ENCODE measurements at places on chromosomes 2 and 18.

- H3K36me3 ChIP-seq, result no peaks in the 10 kb centered on the region
- no peak overlapping the region for H3K4me3 ChIP-seq
- H3K27me3 ChIP-seq, result peaks cover 4% of the 10 kb centered on the region
Observed at GRCh38 chr2:67260343-67261277, 136.5 kb upstream of the ETAA1 start.

DNA sequence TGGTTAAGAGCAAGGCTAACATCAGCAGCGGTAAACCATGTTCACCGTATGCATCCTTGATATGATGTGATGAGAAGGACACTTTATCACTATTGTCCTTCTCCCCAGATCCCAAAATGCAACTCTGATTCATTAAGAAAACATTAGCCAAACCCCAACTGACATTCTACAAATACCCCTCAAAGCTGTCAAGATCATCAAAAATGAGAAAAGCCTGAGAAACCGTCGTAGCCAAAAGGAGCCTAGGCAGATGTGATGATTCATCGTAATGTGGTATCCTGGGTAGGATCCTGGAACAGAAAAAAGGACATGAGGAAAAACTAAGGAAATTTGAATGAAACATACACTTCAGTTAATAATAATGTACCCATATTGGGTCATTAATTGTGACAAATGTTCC, 67.3 kb upstream of the ST6GAL2 start:
- no peak overlapping the region for H3K4me3 ChIP-seq
- no peaks in the 10 kb centered on the region for H3K27me3 ChIP-seq
- H3K36me3 ChIP-seq, result peaks cover 6% of the 10 kb centered on the region
- DNase-seq, result no peak
- no peak overlapping the region for H3K27ac ChIP-seq

GRCh38 chr2:109268916-109269315, 139.9 kb downstream of the SH3RF3 start:
- no peak for DNase-seq
- peaks cover 10% of the 10 kb centered on the region for H3K27me3 ChIP-seq
- peaks cover 61% of the 10 kb centered on the region for H3K4me1 ChIP-seq
- no peak overlapping the region for H3K4me3 ChIP-seq
- H3K27ac ChIP-seq, result no peak overlapping the region
- H3K36me3 ChIP-seq, result no peaks in the 10 kb centered on the region

DNA sequence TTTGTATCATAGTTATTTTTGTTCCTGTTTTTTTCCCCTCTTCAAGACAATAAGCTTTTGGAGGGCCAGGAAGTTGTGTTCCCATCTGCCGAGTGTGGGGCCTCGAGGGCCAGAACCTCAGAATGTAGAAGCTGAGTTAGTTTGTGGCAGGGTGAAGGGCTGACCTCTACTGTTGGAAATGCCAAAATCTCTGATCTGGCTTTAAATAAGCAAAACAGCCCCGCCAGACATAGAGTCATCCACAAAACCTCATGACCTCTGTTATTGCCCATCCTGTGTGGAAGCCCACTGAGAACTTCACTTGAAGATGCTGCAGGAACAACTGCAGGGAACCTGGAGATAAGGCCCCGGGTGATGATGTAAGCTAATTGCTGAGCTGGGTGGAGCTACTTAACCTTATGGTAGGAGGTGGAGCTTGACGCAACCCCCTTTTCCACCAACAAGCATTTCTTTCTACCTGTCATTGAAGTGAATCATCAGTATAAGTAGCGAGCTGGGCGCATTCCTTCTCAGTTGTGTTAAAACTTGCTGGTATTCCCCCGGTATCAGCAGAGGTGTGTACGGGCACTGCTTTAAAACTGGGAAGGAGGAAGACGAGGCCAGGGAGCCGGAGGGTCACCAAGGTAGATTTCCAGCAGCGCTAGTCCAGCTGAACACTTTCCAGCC, 177.2 kb downstream of the NEDD4L start:
- H3K27ac ChIP-seq, result no peak overlapping the region
- no peaks in the 10 kb centered on the region for H3K36me3 ChIP-seq
- DNase-seq, result no peak
- H3K4me1 ChIP-seq, result peaks cover 69% of the 10 kb centered on the region
